Esophagus squamous epithelium (tissue), 5 donors: ENCODE measurements at places on chromosomes 12 and 14. TPM values are rescaled to one million over a fixed set of nuclear protein-coding genes. Genes with fewer than 3 reads are reported as not detected.

DNA sequence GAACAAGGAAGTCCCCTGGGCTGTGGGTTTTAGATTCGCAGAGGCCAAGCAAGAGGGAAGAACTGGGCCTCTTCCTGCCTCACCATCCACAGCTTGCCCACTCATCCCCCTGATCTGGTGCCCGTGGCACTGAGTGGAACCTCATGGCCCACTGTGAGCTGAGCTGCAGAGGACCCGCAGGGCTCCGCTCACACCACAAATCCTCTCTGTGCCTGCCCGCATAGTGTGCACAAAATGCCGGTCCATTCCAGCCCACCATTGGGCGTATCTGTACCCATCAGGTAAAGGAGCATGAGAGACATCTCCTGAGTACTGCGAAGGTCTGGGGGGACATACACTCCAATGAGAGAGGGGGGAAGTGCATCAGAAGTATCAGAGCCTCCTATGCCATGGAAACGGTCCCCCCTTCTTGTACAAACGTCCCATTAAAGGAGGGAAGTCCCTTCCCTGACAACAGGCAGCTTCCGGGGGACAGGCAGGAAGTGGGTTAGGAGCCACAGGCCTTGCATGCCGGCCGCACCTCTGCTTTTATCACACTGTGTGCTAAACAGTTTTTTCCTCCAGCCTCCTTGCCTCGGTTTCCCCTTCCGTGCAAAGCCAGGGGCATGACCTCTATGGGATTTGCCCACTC, 309.4 kb upstream of the DIO3 start:
- no peaks in the 10 kb centered on the region for H3K4me1 ChIP-seq
- no peak overlapping the region for H3K4me3 ChIP-seq
- H3K27ac ChIP-seq = no peak overlapping the region

DNA sequence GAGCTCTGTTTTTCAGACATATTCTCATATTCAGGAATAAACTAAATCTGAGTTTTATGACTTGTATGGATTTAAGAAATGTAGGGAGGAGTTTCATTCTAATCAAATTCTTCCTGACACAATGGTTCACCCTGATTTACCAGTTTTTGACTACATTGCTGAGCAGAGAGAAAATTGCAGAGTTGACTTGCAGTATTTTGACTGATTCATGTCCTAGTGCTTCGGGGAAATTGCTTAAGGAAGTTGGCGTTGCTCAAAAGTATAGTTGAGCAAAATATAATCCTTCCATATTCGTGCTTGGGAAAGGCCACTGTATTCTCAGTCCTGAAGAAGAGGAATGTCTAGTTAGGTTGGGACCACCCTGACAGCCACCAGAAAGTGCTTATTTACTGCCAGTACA, 1.3 kb upstream of the TWF1 start:
- no peaks in the 10 kb centered on the region for H3K36me3 ChIP-seq
- H3K27me3 ChIP-seq = no peaks in the 10 kb centered on the region
- H3K4me1 ChIP-seq = peaks cover 59% of the 10 kb centered on the region
- H3K27ac ChIP-seq = peak overlapping the region; percentile 97

DNA sequence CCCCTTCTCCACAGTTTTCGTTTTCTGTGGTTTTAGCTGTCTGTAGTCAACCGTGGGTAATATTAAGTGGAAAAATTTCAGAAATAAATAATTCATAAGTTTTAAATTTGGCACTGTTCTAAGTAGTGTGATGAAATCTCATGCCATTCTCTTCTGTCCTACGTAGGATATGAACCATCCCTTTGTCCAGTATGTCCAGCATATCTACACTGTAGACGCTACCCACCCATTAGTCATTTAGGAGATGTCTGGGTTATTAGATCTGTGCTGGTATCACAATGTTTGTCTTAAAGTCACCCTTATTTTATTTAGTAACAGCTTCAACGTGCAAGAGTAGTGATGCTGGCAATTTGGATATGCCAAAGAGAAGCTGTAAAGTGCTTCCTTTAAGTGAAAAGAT, 44.7 kb downstream of the ATF7IP start:
- H3K4me3 ChIP-seq = no peak overlapping the region
- H3K27ac ChIP-seq = no peak overlapping the region
- H3K36me3 ChIP-seq = peaks cover 3% of the 10 kb centered on the region
- no peaks in the 10 kb centered on the region for H3K4me1 ChIP-seq

DNA sequence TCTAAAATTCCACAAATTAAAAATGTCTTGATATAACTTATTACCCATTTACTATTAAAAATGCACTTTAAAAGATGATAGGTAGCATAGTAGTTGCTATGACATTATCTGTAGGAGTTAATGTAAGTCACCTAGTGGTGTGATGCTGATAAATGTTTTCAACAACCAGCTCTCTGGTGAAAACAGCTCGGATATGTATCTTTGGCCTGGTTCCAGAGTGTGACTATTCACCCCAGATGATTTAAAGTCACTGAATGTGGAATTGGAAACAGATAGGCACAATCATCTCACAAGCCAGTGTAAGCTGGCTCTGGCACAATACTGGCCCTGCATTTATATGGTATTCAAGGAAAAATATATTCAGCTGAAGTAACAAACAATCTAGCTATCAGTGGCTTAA, 9.2 kb upstream of the CCDC196 start:
- no peak overlapping the region for H3K4me3 ChIP-seq
- no peak for DNase-seq
- H3K27me3 ChIP-seq = no peaks in the 10 kb centered on the region
- H3K4me1 ChIP-seq = no peaks in the 10 kb centered on the region

- no peaks in the 10 kb centered on the region for H3K36me3 ChIP-seq
- DNase-seq = no peak
- peaks cover 45% of the 10 kb centered on the region for H3K4me1 ChIP-seq
- H3K27ac ChIP-seq = no peak overlapping the region
- peaks cover 6% of the 10 kb centered on the region for H3K27me3 ChIP-seq
- H3K4me3 ChIP-seq = no peak overlapping the region
These were observed 22.3 kb upstream of the BCDIN3D start for GRCh38 chr12:49865109-49865781.

- no peak overlapping the region for H3K4me3 ChIP-seq
- H3K27me3 ChIP-seq = no peaks in the 10 kb centered on the region
- peaks cover 4% of the 10 kb centered on the region for H3K36me3 ChIP-seq
- H3K27ac ChIP-seq = no peak overlapping the region
- H3K4me1 ChIP-seq = no peaks in the 10 kb centered on the region
These were observed 7.4 kb downstream of the AAAS start for GRCh38 chr12:53313996-53314395.

- no peaks in the 10 kb centered on the region for H3K36me3 ChIP-seq
- H3K4me3 ChIP-seq = no peak overlapping the region
- no peak for DNase-seq
- H3K27ac ChIP-seq = no peak overlapping the region
- peaks cover 7% of the 10 kb centered on the region for H3K27me3 ChIP-seq
- H3K4me1 ChIP-seq = peaks cover 8% of the 10 kb centered on the region
These were observed 4.6 kb downstream of the FOXN4 start for GRCh38 chr12:109304485-109304884.

DNA sequence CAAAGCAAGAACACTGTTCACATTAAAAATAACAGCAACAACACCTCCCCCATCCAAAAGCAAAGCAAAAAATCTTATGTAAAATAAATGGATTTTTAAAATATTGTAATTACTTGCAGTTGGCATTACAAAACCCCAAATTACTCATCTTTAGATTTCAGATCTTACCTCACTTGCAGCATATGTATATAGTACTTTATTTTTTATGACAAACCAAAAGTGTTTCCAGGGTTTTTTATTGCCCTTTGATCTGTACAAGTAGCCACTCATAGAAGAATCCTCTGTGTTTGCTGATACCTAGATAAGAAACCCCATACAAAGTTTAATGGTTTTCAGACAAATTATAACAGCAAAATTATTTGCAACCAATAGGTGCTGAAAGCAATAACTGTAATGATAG, 12.2 kb upstream of the NR2C1 start:
- no peaks in the 10 kb centered on the region for H3K27me3 ChIP-seq
- no peak overlapping the region for H3K27ac ChIP-seq
- no peaks in the 10 kb centered on the region for H3K36me3 ChIP-seq
- H3K4me1 ChIP-seq = no peaks in the 10 kb centered on the region
- DNase-seq = no peak

GRCh38 chr12:104669089-104669721, 212.5 kb downstream of the CHST11 start:
- H3K36me3 ChIP-seq = no peaks in the 10 kb centered on the region
- H3K4me3 ChIP-seq = no peak overlapping the region
- no peak for DNase-seq
- H3K27me3 ChIP-seq = no peaks in the 10 kb centered on the region

GRCh38 chr12:105804591-105805265, 334.0 kb downstream of the NUAK1 start:
- H3K27me3 ChIP-seq = no peaks in the 10 kb centered on the region
- no peaks in the 10 kb centered on the region for H3K36me3 ChIP-seq
- H3K27ac ChIP-seq = no peak overlapping the region
- no peaks in the 10 kb centered on the region for H3K4me1 ChIP-seq

DNA sequence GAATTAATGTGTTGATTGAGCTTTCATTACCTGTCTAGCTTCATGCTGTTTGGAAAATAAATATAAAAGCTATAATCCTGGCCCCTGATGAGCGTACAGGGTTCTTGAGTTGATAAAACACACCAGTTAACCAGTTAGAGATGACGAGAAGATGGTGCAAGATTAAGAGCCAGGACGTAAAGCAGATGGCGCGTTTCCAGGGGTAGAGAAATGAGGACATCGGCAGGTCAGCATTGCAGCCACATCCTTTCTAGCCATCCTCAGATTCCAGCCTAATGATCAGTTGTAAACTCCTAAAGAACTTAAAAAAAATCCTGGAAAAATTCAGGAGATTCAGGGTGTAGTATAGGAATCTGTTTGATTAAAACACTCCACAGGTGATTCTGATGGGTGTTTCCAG, 203.7 kb downstream of the CACNA1C start:
- H3K36me3 ChIP-seq = no peaks in the 10 kb centered on the region
- H3K4me3 ChIP-seq = no peak overlapping the region
- H3K27ac ChIP-seq = no peak overlapping the region
- DNase-seq = no peak
- H3K4me1 ChIP-seq = no peaks in the 10 kb centered on the region

- H3K4me3 ChIP-seq = no peak overlapping the region
- H3K36me3 ChIP-seq = no peaks in the 10 kb centered on the region
- H3K27ac ChIP-seq = no peak overlapping the region
- no peak for DNase-seq
- H3K4me1 ChIP-seq = peaks cover 5% of the 10 kb centered on the region
- H3K27me3 ChIP-seq = no peaks in the 10 kb centered on the region
These were observed 92.5 kb downstream of the CALM1 start for GRCh38 chr14:90489306-90489705.

- peaks cover 80% of the 10 kb centered on the region for H3K27me3 ChIP-seq
- no peak for DNase-seq
- H3K27ac ChIP-seq = no peak overlapping the region
- no peak overlapping the region for H3K4me3 ChIP-seq
- no peaks in the 10 kb centered on the region for H3K36me3 ChIP-seq
- no peaks in the 10 kb centered on the region for H3K4me1 ChIP-seq
These were observed 44.0 kb downstream of the DLK1 start for GRCh38 chr14:100770605-100771120.

DNA sequence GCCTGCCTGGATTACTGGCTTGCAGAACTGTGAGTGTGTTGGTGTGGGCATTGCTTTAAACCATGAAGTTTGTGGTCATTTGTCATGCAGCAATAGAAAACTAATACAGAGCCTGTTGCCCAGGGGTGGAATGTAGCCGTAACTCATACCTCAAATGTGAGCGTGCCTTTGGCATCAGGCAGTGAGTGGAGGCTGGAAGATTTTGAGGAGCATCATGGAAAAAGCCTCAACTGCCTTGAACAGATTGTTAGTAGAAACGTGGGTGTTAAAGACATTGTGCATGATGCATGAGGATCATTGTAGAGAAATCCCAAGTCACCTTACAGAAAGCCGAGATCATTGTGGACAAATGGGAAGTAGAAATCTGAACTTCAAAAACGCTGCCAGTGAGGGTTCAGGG, 580.5 kb downstream of the AACS start:
- no peaks in the 10 kb centered on the region for H3K36me3 ChIP-seq
- no peak overlapping the region for H3K27ac ChIP-seq
- H3K4me3 ChIP-seq = no peak overlapping the region
- H3K4me1 ChIP-seq = no peaks in the 10 kb centered on the region

- no peak for DNase-seq
- H3K36me3 ChIP-seq = no peaks in the 10 kb centered on the region
- no peak overlapping the region for H3K27ac ChIP-seq
These were observed 62.2 kb upstream of the PCED1B start for GRCh38 chr12:47017041-47017713.

DNA sequence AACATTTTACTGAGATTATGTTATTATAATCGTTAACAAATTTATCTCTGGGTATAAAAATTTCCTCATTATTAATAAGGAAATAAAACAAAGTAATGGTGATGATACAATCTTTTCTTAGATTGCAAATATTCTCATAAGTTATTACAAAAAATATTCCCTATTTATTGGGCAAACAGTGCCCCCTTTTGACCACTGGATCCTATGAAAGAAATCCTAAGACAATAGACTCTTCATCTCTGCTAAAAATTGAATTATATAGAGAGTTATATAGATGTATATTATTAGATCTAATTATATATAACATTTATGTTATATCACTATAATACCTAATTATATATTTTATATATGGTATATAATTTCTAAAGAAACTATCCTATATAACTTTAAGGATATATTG, 94.2 kb upstream of the FGD4 start:
- no peak for DNase-seq
- H3K27ac ChIP-seq = no peak overlapping the region
- no peak overlapping the region for H3K4me3 ChIP-seq
- H3K27me3 ChIP-seq = no peaks in the 10 kb centered on the region
- H3K4me1 ChIP-seq = no peaks in the 10 kb centered on the region
- no peaks in the 10 kb centered on the region for H3K36me3 ChIP-seq

- DNase-seq = no peak
- no peaks in the 10 kb centered on the region for H3K27me3 ChIP-seq
- H3K4me1 ChIP-seq = no peaks in the 10 kb centered on the region
- no peak overlapping the region for H3K4me3 ChIP-seq
These were observed 49.6 kb downstream of the CMKLR1 start for GRCh38 chr12:108289350-108290161.

GRCh38 chr14:52878469-52878868, 72.4 kb downstream of the FERMT2 start:
- H3K27ac ChIP-seq = no peak overlapping the region
- DNase-seq = no peak
- peaks cover 4% of the 10 kb centered on the region for H3K4me1 ChIP-seq
- H3K27me3 ChIP-seq = no peaks in the 10 kb centered on the region

DNA sequence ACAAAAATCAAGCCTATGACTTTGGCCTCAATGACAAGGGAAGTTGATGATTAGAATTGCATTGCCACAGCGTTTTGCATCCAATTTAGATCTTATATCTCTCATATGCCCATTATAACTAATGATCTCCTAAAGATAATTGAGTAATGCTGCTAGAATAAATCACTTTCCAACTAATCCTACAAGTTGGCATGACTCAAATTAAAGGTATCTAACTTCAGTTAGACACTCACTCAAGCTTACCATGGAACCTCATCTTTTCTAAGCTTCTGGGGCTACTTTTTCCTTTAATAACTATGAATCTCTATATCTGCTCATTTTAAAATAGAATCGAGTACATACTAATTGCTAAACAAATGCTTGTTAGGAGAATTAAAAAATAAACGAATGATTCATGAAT, 427.8 kb downstream of the BTG1 start:
- no peak overlapping the region for H3K4me3 ChIP-seq
- H3K27ac ChIP-seq = no peak overlapping the region
- H3K36me3 ChIP-seq = no peaks in the 10 kb centered on the region
- H3K4me1 ChIP-seq = no peaks in the 10 kb centered on the region
- no peak for DNase-seq

The MED6 gene
- 37.1 TPM for total RNA-seq

The MOAP1 gene
- 4.9 TPM for total RNA-seq

The TAS2R13 gene
- total RNA-seq = not detected

The CEBPE gene
- total RNA-seq = not detected

The GRIP1 gene
- 4.9 TPM for total RNA-seq

The NANOG gene
- total RNA-seq = not detected

The FGF6 gene
- not detected for total RNA-seq

The SYNJ2BP gene
- 8.7 TPM for total RNA-seq

The PTPRB gene
- total RNA-seq = 4.0 TPM
